ENCODE measurements at places on chromosomes 6 and 20. TPM values are rescaled to one million over a fixed set of nuclear protein-coding genes. Genes with fewer than 3 reads are reported as not detected.

- peak within 1 kb of the TSS; percentile 82 for H3K27ac ChIP-seq
- H3K36me3 ChIP-seq = peaks cover 10% of the 10 kb centered on the region
- DNase-seq = peak; percentile 68
- H3K4me3 ChIP-seq = peak within 1 kb of the TSS; percentile 82
- H3K27me3 ChIP-seq = peaks cover 24% of the 10 kb centered on the region
Measured at GRCh38 chr6:32666420-32667300, at the start of gene HLA-DQB1. Gene HLA-DQB1, minus strand, starts transcription at chr6:32666657. Its CDS starts 50 bp downstream, at chr6:32666607.

BMP6 gene
- not detected for total RNA-seq

CHRNA4 gene
- not detected for total RNA-seq

DNA sequence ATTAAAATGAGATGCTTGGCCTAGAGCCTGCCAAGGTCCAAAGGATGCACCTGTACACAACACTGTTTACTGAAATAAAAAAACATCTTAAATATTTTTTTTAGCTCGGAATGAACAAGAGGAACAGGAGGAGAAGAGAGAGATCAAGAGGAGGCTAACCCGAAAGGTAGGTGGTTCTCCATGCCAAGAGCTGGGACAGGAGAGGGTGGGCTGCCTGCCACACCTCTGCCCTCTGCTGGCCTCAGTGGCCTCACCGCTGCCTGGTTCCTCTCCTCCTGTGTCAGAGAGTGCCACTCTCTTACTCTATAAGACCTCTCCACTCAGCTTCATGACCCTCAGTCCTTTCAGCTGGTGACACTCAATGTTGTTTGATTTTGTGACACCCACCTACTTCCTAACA, 50.2 kb downstream of the TBC1D7 start:
- no peak for DNase-seq
- peaks cover 20% of the 10 kb centered on the region for H3K4me1 ChIP-seq
- H3K27ac ChIP-seq = no peak overlapping the region
- H3K36me3 ChIP-seq = no peaks in the 10 kb centered on the region
- peaks cover 3% of the 10 kb centered on the region for H3K27me3 ChIP-seq

GRCh38 chr6:16415677-16416076, 177.3 kb downstream of the GMPR start:
- no peaks in the 10 kb centered on the region for H3K27me3 ChIP-seq
- DNase-seq = no peak
- H3K4me1 ChIP-seq = peaks cover 43% of the 10 kb centered on the region
- H3K27ac ChIP-seq = no peak overlapping the region
- H3K4me3 ChIP-seq = no peak overlapping the region

- H3K27me3 ChIP-seq = no peaks in the 10 kb centered on the region
- H3K4me1 ChIP-seq = peaks cover 5% of the 10 kb centered on the region
- no peak overlapping the region for H3K27ac ChIP-seq
- H3K36me3 ChIP-seq = peaks cover 30% of the 10 kb centered on the region
Measured at GRCh38 chr6:100846276-100846675, 34.9 kb downstream of the ASCC3 start.

GRCh38 chr20:44583157-44583556, 778 bp downstream of the PKIG start:
- H3K27me3 ChIP-seq = no peaks in the 10 kb centered on the region
- H3K36me3 ChIP-seq = no peaks in the 10 kb centered on the region
- peaks cover 18% of the 10 kb centered on the region for H3K4me1 ChIP-seq
- H3K27ac ChIP-seq = no peak overlapping the region

LY6G6D gene
- not detected for total RNA-seq

KCNK16 gene
- total RNA-seq = not detected

DNA sequence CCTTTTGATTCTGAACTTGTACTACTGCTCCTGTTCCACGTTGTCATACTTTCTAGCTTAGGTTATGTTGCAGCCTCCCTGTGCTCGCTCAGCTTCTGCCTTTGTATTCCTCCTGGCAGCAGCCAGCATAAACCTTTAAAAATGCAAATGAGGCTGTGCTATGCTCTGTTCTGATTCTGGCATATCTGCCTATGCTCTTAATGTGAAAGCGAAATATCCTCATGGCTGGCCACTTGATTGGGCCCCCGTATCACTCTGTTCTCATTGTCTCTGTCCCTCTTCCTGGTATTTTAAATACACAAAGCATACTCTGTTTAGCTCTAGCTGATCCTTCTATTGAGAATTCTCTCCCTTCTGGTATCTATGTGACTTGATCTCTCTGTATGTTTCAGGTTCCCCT, 139.0 kb downstream of the JARID2 start:
- peaks cover 7% of the 10 kb centered on the region for H3K36me3 ChIP-seq
- peak overlapping the region; percentile 26 for H3K27ac ChIP-seq
- H3K4me1 ChIP-seq = peaks cover 71% of the 10 kb centered on the region
- H3K27me3 ChIP-seq = no peaks in the 10 kb centered on the region
- no peak overlapping the region for H3K4me3 ChIP-seq

- H3K4me3 ChIP-seq = no peak overlapping the region
- H3K36me3 ChIP-seq = peaks cover 28% of the 10 kb centered on the region
- peaks cover 13% of the 10 kb centered on the region for H3K4me1 ChIP-seq
- no peak overlapping the region for H3K27ac ChIP-seq
- DNase-seq = no peak
Measured at GRCh38 chr20:37734228-37734985, 40.6 kb downstream of the CTNNBL1 start.

LY6G6C gene
- not detected for total RNA-seq

GRCh38 chr20:2984028-2984501, 59.4 kb upstream of the GNRH2 start:
- DNase-seq = no peak
- H3K4me3 ChIP-seq = no peak overlapping the region

SOX18 gene
- total RNA-seq = 0.10 TPM

DNA sequence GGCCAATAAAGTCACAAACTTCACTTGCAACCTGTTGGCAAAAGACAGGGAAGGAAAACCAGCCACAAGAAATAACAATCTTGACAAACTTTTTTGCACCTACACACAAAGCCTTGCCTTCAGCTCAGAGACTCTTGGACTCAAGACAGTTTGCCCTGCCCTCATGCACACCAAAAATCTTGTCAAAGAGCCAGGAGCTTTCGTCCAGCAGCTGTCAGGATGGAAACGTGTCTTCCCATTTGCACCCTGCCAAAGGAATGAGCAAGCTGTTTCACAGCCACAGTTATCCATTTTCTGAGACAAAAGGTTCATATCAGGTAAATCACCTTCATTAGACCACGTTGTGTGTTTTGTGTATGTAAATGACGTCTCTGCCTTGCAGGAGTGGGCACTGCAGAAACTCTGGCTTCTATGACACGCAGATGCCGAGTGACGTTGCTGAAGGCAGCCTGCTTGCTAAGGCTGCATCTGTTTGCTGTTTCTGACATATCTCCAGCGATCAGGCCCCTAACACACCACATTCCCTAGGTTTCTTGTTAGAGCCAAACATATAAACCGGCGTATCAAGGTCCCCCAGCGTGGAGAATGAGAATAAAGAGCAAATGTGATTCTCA, 193.4 kb downstream of the SYNDIG1 start:
- H3K4me1 ChIP-seq = no peaks in the 10 kb centered on the region
- no peak overlapping the region for H3K4me3 ChIP-seq
- no peaks in the 10 kb centered on the region for H3K36me3 ChIP-seq
- DNase-seq = no peak
- H3K27ac ChIP-seq = no peak overlapping the region
- no peaks in the 10 kb centered on the region for H3K27me3 ChIP-seq

DNA sequence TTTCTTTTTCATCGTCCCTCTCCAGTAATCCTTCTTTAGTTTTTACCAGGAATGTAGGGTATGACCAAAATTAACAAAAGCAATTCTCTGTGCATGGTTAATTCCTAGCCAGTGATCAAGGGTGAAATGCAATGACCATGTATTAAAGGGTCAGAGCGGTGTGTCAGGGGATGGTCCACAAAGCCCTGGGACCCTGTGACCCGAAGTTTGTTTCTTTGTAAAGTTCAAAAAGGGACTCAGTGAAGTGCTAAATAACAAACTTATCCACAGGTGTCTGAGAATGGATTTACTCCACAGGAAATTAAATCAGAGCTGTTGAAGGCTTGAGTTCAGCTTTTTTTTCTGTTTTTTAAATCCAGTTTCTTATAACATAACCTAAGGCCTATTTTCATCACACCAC, 375.7 kb downstream of the GJA1 start:
- H3K27me3 ChIP-seq = no peaks in the 10 kb centered on the region
- no peak for DNase-seq
- H3K4me1 ChIP-seq = no peaks in the 10 kb centered on the region
- no peak overlapping the region for H3K4me3 ChIP-seq
- H3K27ac ChIP-seq = no peak overlapping the region

DNA sequence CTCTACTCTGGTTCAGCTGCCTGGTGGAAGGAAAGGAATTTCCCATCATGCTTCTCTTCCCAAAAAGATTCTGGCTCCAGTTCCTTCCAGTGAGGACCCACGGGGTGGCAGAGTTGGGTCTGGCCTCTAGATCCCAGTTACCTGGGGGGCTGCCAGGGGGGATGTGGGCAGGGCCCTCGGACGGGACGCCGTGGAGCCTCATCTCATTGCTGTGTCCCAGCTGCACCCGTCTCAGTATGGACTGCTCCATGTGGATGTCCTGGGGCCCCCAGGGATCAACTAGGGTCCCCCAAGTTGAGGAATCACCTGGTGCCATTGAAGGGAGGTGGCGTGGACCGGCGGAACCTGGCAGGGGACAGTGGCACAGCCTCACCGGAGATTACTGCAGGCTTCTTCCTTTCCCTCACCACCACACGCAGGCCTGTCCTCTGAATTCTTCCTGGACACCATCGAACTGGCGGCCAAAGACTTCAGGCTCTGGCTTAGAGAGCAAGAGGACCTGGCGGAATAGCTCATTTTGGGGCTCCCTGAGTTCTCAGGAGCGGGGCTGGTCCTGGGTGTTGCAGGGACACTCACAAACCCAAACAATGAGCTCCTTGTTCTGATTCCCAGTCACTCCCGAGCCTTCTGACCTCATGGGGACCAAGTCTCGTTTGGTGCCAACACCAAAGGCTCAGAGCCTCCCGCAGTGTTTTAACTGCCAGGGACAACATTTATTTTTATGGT, 8.5 kb downstream of the ZBP1 start:
- peaks cover under 1% of the 10 kb centered on the region for H3K4me1 ChIP-seq
- peaks cover 2% of the 10 kb centered on the region for H3K27me3 ChIP-seq
- no peak overlapping the region for H3K27ac ChIP-seq
- no peak overlapping the region for H3K4me3 ChIP-seq

DNA sequence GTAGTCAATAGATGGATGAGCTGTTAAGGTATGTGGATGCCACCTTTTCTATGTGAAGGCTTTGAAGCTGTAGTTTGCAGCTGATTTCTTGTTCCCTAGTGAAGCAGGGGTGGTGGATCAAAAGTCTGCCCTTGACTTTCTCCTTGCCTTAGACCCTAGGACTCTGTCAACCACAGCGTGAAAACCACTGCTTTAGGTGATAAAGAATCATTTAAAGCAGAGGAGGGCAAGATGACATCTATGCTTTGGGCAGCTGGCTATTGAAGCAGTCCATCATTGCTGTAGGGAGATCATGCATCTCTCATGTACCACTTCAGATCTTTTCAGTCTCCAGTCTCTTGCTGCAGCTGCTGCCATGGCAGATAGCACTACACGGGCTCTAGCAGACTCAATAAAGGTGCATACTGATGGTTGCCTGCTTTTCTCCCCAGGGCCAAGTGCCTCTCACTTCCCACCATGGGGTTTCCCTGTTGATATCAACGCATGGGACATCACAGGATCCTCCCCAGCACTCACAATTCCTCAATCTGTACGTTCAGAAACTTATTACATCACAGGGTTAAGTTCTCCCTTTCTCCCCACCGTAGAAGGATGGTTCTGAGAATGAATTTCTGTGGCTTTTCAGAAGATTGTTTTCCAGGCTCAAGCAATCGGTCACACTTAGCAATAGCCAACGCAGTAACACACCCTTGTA, 122.0 kb upstream of the STMND1 start:
- H3K36me3 ChIP-seq = no peaks in the 10 kb centered on the region
- no peak overlapping the region for H3K4me3 ChIP-seq
- H3K4me1 ChIP-seq = no peaks in the 10 kb centered on the region
- DNase-seq = no peak

DNA sequence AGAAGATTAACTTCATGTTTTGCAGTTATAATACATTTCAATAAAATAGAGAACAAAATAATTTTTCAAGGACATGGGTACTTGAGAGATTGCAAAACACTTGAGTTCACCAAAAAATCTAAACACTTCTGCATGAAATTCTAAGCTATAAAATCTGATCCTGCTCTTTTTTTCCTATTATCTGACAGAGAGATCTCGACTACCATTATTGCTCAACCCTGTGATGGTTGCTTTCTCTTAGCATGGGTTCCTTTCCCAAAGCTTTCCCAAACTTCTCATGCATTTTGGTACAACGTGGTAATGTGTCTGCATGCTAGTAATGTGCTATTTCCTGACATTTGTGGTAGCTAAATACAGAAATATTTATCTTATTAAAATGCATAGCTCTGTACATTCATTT, 1243.1 kb upstream of the ADGRB3 start:
- H3K36me3 ChIP-seq = no peaks in the 10 kb centered on the region
- H3K4me1 ChIP-seq = no peaks in the 10 kb centered on the region
- no peak overlapping the region for H3K27ac ChIP-seq
- no peaks in the 10 kb centered on the region for H3K27me3 ChIP-seq

SEC23B gene
- 69.6 TPM for total RNA-seq

- H3K36me3 ChIP-seq = no peaks in the 10 kb centered on the region
- H3K4me3 ChIP-seq = no peak overlapping the region
- no peaks in the 10 kb centered on the region for H3K4me1 ChIP-seq
- DNase-seq = no peak
- H3K27ac ChIP-seq = no peak overlapping the region
Measured at GRCh38 chr6:107355659-107356058, 103.7 kb downstream of the PDSS2 start.

DNA sequence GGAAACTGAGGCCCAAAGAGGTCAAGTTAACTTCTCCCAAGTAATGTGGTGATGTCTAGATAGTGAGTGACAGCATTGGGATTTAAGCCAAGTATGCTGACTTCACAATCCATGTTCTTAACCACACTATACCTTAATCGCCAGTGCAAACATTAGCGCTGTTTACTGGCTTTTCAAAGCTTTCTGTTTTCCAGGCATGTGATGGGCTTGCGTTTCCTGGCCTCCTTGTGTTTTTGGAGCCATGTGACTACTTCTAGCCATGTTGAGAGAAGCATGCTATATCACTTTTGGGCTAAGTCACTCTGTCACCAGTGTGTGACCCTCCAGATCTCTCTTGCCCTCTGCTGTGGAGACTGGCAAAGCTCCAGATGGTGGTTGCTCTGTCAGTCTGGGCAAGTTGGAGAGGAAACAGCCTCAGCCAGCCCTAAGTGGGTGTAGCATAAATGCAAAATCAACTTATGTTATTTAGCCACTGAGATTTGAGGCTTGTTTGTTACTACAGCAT, 76.9 kb downstream of the ANKRD6 start:
- H3K4me1 ChIP-seq = no peaks in the 10 kb centered on the region
- H3K4me3 ChIP-seq = no peak overlapping the region
- H3K27me3 ChIP-seq = peaks cover 3% of the 10 kb centered on the region
- H3K27ac ChIP-seq = no peak overlapping the region
- DNase-seq = no peak
- no peaks in the 10 kb centered on the region for H3K36me3 ChIP-seq

IP6K3 gene
- total RNA-seq = not detected

GRCh38 chr6:102417368-102417998, 1024.0 kb downstream of the GRIK2 start:
- no peak overlapping the region for H3K27ac ChIP-seq
- H3K36me3 ChIP-seq = no peaks in the 10 kb centered on the region
- no peak for DNase-seq
- peaks cover 3% of the 10 kb centered on the region for H3K4me1 ChIP-seq
- H3K4me3 ChIP-seq = no peak overlapping the region

DDO gene
- total RNA-seq = not detected

GRCh38 chr6:121504227-121504626, 68.8 kb downstream of the GJA1 start:
- peaks cover 5% of the 10 kb centered on the region for H3K4me1 ChIP-seq
- H3K27ac ChIP-seq = no peak overlapping the region

- no peaks in the 10 kb centered on the region for H3K4me1 ChIP-seq
- DNase-seq = no peak
- H3K27ac ChIP-seq = no peak overlapping the region
- no peaks in the 10 kb centered on the region for H3K27me3 ChIP-seq
- H3K4me3 ChIP-seq = no peak overlapping the region
- peaks cover 8% of the 10 kb centered on the region for H3K36me3 ChIP-seq
Measured at GRCh38 chr6:20952699-20953474, 418.6 kb downstream of the CDKAL1 start.

SCRT2 gene
- total RNA-seq = not detected

All from activated CD4-positive, alpha-beta T cell treated with anti-CD3 and anti-CD28 coated beads, Interleukin-2, amount 10 ng/mL, durations not matched to agents 7 days and 5 days (primary cell).